ENCODE measurements at places on chromosomes 7 and 10. TPM values are rescaled to one million over a fixed set of nuclear protein-coding genes. Genes with fewer than 3 reads are reported as not detected.

GRCh38 chr7:121544726-121545125 lies 148.6 kb upstream of the FAM3C start:
- peak; percentile 97 for DNase-seq

- peak; percentile 64 for DNase-seq
Observed at GRCh38 chr10:49408519-49409306, 12.8 kb upstream of the DRGX start.

DNA sequence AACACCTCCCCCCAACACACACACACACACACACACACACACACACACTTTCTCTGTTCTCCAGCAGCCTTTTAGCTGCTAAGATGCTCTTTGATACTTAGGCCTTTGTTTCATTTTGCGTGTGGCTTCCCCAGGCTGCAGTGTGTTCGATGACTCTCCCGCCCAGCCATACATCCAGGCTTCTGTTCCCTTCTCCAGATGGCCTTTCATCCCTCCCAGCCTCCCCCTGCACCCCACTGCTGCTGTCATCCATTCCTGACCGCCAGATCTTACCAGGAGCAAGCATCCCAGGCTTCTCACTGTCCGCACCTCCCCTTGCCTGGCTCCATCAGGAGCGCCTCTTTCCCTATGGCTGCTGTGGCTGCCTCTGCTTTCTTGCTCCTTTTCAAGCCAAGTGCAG lies 77.8 kb upstream of the PPIF start:
- no peak for DNase-seq

GPR22 gene
- not detected for total RNA-seq

DNA sequence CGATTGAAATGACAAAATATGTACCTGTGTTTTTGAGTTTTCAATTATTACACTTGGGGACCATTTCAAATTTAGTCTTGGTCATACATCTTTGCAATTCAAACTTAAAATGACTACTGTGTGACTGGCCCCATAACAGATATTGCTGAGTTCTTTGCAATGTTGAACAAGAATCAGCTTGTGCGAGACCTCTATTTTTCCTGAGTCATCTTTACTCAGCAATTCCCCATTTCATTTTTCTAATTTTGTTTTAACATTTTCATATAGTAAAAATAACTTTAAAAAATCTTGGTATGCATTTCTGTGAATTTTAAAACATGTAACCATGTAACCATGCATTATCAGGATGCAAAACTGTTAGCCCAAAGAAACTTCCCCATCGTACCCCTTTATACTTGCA lies 678.1 kb downstream of the ANKRD7 start:
- no peak for DNase-seq

DNA sequence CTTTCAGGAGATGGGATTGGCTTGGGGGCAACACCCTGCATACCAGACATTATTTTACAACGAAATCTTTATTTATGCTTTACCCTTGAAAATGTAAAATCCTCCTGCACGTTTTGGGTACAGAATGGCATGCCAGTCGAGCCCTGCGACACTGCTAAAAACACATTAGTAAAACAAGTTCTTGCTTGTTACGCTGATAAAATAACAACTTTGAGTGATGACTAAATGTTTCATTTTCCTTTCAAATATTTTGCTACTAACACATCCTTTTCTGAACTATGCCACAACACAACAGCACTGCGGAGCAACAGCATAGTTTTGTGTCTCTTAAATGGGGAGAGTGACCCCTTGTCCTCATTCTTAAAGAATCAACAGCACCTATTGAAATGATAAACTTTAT lies 76.0 kb upstream of the SEMA3D start:
- no peak for DNase-seq

DNA sequence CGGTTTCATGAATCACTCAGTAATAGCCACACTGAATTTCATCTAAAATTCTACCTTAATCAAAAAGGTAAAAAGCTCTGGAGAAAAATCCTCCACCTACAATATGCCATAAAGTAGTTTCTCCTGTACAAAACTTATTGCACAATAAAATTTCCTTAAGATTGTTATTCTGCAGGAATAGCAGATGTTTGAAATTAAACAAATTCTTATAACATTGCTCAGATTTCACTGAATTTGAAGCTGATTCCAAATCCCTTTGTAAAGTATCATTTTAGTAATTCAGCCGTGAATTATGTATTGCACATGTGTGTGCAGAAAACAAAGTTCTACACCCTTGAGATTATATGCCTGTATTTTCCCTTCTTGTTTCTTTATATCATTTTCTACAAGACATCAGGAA lies 123.8 kb downstream of the AMPH start:
- DNase-seq: no peak

DNA sequence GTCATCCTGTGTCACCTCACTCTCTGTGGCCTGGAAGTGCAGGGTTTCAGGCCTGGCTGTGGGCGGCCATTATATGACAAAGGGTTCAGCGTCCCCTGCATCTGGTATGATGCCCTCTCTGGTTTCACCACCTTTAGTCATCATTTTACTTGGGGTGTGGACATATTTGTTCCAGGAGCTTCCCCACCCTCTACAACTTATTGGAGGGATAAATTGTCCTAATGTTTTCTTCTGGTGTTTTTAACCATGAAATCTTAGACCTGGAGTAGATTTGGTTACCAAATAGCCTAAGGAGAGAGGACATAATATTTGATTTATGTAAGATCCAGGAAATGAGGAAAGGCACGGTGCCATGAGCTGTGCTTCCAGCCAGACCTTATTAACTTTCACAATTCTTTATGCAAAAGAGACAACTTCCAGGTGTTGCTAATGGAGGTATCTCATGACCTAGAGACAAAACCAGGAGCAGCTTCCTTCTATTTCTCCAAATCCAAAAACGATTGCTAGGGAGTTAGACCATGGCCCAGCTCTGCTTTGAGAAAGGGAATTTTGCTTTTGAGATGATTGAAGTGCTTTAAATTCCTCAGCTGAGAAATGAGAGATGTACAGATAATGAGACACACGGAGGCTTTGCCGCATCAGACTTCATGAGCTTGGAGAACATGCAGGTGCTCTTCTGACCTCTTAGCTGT lies 20.9 kb downstream of the WBP1L start:
- peak; percentile 12 for DNase-seq

TLX1 gene
- not detected for total RNA-seq

HOXA1 gene
- total RNA-seq: 1.4 TPM

ZNF786 gene
- total RNA-seq: 6.3 TPM

- no peak for DNase-seq
Observed at GRCh38 chr7:117134889-117135552, 181.7 kb downstream of the ST7 start.

DNA sequence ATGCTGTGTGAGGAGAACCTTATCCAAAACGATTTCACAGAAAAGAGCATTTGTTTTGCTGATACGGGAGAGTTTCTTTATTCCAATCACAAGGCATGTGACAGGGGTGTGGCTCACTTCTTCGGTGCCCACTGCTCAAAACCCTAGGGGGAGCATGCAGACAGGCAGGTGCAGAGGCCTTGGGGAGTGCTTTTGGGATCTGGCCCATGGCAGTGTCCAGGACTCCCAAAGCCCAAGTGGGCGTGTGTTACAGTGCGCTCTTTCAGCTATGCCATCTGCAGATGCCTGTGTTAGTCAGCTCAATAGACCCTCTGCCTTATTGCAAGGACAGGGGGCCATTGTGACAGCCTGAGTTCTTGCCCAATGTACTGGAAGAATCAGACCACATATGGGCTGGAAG lies 94.8 kb downstream of the CSTF2T start:
- DNase-seq: no peak

GRCh38 chr7:110621289-110621688 lies 469.6 kb upstream of the LRRN3 start:
- DNase-seq: no peak

PLXNA4 gene
- total RNA-seq: 1.2 TPM

LAMB1 gene
- 74.3 TPM for total RNA-seq

EPO gene
- total RNA-seq: not detected

ELN gene
- not detected for total RNA-seq

DNA sequence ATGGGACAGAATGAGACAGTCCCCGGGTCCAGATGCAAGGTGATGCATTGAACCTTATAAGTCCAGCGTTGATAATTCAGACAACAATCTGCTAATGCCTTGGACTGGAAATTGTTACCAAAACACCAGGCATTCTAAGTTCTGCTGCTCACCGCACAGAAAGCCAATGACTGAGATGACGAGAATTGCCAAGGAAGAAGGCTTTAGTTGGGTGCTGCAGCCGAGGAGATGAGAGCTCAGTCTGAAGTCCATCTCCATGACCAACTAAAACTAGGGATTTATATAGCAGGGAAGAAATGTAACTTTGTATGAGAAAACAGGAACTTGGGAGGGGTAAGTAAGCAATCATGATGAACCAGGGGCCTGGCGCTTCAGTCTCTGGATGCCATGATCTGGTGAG lies 68.7 kb downstream of the PRKCQ start:
- DNase-seq: no peak

- DNase-seq: peak; percentile 64
Observed at GRCh38 chr10:30436191-30436611, 2.2 kb downstream of the MAP3K8 start.

ERVW-1 gene
- not detected for total RNA-seq

- DNase-seq: no peak
Observed at GRCh38 chr10:62669341-62669740, 135.2 kb upstream of the ADO start.

- no peak for DNase-seq
Observed at GRCh38 chr7:117178600-117178999, 144.3 kb downstream of the WNT2 start.

- DNase-seq: no peak
Observed at GRCh38 chr10:71344993-71345480, 26.0 kb downstream of the SLC29A3 start.

TBC1D12 gene
- 4.5 TPM for total RNA-seq

ATG9B gene
- total RNA-seq: 1.2 TPM

DNA sequence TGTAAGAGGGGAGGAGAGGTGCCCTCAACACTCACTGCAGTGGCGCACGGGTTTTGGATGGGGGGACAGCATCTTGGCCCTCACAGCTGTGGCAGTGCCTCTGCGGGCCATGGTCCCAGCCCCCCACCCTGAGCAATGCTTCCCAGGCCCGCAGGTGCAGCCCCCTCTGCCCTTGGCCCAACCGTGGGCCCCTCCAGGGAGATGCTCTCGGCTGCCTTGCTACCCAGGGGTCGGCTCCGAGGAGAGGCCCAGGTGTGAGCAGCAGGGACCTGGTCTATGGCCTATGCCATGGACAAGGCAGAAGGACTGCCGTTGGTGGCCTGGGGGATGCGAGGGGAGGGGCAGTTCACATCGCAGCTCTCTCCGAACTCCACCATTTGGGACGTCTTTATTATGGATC lies 159.2 kb downstream of the RNF216 start:
- DNase-seq: no peak

DNA sequence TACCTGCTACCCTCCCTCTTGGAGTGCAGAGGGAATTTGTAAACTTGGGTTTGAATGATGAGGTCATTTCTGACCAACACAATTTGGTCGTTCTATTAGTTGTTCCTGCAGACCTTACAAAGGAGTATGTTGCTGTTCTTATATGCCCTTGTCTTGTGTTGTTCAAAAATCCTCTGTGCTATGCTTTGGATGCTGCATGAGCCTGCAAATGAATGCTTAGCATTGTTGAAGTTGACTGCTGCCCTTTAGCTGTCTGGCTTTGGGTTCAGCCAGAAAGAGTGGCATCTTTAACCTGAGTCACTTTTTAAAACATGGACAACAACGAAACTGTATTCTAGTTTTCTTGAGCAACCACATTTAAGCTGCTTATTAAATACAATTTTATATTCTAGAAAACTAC lies 80.3 kb downstream of the SND1 start:
- DNase-seq: no peak

- DNase-seq: peak; percentile 52
Observed at GRCh38 chr7:2920956-2921652, 77.0 kb upstream of the GNA12 start.

Measured in PC-3 (cell line).